ENCODE measurements at places on chromosomes 12 and 14.
A peak's percentile ranks its signal among the peaks of the same experiment; 100 is the strongest.

DNA sequence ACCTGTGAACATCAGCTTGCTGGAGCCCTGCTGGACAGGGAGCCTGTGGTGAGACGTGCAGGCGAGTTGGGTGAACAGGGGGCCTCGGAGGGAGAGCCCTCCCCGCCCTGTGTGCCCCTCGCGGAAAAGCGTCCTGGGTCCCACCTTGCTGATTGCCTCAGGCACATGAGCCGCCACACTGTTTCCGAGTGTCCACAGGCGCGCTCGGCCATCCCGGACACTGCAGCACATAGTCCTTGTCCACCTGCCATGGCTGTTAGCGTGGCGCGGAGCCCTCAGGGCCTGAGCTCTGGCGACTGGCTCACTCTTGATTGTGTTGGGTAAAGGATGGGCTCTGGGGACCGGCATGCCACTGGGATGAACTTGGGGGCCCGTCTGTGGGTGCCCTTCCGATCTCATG is 40.0 kb downstream of the PACS2 start:
- no peak for DNase-seq

- DNase-seq: peak; percentile 3
Measured at GRCh38 chr12:89117448-89118034, 234.8 kb downstream of the DUSP6 start.

GRCh38 chr12:98733667-98734350 is 88.7 kb downstream of the APAF1 start:
- no peak for DNase-seq

DNA sequence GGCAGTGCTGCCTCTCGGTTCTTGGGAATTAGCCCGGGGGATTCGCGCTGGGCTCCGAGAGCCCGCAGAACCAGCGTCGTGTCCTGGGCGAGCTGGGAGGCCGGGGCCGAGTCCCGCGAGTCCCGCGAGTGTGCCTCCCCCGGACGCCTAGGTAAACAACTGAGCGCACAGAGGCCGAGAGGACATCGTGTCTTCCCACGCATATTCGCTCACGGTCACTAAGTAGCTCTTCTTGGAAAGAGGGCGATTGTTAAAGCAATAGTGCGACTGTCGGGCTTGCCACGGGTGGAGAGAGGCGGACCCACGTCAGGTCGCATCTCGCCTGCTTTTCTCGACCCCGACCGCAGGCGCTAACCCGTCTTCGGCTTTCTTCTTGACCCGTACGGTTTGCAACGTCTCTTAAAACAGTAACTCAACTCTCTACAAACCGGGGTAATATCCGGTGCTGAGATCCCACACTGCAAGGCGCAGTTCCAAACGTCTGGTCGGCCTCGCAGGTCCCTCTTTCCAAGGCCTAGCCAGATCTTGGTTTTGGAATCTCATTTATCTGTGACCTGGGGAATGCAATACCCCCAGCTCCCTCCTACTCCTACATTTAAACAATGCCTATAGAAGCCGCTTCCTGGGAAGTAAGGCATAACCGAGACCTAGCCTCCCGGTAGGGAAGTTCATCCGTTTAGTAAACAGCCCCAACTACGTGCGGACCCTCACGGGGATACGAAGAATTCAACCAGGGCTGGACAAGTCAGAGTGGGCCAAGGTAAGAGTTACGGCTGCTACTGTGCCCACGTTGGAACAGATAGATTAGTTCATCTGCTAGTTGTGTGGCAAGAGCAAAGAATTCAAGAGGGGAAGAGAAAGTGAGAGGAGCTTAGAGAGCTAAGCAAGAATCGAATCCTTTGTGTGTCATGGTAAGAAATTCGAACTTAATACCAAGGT is 736 bp upstream of the PHLDA1 start:
- peak; percentile 61 for DNase-seq

- DNase-seq: no peak
Measured at GRCh38 chr12:32010631-32011336, 51.6 kb downstream of the RESF1 start.

GRCh38 chr14:73935666-73936065 is 14.2 kb downstream of the FAM161B start:
- no peak for DNase-seq

DNA sequence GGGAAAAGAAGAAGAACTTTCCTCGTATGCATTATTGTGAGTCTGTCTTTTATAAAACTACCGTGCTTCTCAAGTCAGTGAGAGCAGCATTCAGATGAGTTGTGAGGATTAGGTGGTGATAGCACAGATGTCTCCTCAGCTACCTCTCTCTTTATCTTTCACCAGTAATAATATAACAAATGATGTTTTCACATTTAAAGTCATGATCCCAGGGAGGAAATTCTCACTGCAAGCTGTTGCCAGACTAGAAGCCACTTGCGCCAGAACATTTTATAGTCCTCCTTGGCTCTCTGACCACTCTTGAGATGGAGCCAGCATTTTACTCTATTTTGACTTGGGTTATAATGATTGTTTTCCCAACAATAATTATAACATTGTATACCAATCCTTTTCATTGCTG is 443.1 kb downstream of the AEBP2 start:
- no peak for DNase-seq

DNA sequence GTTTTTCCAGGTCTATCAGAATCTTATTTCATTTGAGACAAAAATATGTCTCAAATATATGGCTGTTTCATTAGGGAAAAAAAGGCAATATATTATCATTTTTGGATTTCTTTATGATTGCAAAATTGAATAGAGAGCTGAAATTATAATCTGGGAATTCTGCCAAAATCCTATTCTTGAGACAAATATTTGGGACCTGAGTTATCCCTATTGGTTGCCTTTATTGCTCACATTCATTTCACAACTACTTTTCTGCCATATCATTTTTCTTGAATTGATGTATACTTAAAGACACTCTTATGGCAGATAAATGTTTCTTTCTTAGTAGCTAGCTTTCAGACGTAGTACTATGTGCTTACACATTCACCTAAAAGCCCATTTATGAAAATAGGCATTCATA is 241.6 kb upstream of the NOVA1 start:
- DNase-seq: no peak

DNA sequence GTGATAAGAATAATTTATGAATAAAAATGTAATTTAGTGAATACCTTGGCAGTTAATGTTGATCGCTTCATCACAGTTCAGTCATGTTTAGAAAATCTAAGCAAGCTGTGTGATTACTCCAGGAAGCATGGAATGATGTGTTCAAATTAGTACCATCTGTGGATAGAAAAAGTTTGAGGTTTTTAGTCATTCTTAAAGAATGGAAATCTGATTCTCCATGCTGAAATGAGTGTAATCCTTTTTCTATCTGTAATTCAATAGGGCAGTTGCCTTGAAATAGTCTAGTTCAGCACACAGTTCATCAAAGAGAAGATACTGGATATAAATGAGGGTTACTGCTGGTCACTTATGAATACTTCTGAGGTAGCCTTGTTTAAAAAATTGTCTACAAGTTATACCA is 127.2 kb upstream of the MYF6 start:
- peak; percentile 94 for DNase-seq

- DNase-seq: no peak
Measured at GRCh38 chr12:115990241-115990640, 287.3 kb downstream of the MED13L start.

All from EL (cell line).